ENCODE measurements at places on chromosomes 1 and 21. TPM values are rescaled to one million over a fixed set of nuclear protein-coding genes. Genes with fewer than 3 reads are reported as not detected.

- peak; percentile 47 for DNase-seq
These were observed 627 bp downstream of the CERS2 start for GRCh38 chr1:150973836-150974579.

GRCh38 chr1:24888971-24889676 lies 41.0 kb downstream of the RUNX3 start:
- no peak for DNase-seq

The INKA2 gene
- 3.8 TPM for total RNA-seq

DNA sequence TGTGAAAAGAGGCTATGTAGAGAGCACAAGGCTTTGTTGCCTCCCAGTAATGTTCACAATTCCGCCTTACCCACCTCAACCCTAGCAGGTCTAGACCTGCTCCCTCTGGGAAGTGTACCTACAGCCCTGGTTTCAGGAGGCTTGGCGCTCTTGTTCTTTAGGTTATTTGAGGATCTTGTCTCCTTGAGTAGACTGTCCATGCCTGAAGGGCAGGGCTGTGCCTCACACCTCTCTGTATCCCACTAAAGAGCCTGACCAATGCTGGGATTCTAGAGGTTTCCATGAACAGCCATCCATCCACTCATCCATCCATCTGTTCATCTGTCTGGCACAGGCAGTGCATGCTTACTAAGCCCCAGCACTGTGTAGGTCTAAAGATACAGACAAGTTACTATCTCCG lies 1.0 kb downstream of the RAB7B start:
- no peak for DNase-seq

Data from CD8-positive, alpha-beta memory T cell (primary cell).